Activated naive CD4-positive, alpha-beta T cell treated with anti-CD3 and anti-CD28 coated beads, Interleukin-2, amount 50 U/mL, for 16 hours (primary cell): ENCODE measurements at places on chromosomes 5 and 9.

GRCh38 chr9:113309204-113309813 lies 6.1 kb upstream of the RNF183 start:
- DNase-seq = no peak

DNA sequence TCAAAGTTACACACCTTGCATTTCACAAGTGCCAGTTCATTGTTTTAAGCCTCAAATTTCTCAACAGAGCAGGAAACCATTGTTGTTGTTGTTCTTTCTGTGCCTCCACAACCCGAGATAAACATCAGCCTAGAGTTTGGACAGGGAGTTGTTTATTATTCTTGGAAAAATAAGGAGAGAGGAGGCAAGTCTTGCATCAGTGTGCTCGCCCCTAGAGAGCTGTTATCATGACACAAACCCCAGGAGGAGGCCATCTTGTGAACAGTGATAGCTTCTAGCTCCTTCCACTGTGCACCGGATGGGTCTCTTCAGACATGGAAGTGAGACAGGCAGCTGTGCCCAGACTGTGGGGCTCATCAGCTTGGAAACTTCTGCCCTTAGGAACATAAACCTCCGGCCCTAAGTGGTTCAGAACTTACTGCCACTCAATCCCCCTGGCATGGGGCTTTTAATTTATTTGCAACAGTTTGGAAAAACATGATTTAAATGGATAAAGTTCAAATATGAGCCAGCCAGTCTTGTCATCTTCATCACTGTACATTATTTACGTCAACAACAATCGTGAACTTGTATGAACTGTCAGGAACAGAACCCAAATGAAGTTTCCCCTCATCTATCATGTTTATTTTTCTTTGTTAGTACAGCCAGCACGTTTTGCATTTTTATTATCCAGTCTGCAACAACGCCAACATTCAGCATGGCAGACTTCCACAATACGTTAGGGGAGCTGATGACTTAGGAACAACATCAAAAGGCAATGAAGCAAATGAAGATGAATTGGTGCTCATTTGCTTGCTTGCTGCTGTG lies 181.7 kb upstream of the S1PR3 start:
- no peak for DNase-seq

DNA sequence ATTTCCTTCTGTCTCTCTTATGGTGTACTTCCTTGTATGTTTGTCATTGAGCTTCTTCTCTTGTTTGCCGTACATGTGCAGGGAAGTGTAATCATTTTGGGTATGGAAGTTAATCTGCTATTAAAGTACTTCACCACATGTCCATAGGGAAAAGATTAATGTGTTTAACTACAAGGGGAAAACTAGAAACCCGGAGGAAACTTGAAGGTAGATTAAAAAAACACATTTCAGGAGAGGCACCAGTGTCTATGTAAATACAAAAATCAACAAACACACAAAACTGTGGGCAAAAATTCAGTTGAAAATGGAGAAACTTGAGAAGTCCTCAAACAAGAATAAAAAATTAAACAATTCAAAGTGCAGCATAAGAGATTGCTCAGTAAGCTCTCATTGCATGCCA lies 166.4 kb downstream of the PBX3 start:
- no peak for DNase-seq

DNA sequence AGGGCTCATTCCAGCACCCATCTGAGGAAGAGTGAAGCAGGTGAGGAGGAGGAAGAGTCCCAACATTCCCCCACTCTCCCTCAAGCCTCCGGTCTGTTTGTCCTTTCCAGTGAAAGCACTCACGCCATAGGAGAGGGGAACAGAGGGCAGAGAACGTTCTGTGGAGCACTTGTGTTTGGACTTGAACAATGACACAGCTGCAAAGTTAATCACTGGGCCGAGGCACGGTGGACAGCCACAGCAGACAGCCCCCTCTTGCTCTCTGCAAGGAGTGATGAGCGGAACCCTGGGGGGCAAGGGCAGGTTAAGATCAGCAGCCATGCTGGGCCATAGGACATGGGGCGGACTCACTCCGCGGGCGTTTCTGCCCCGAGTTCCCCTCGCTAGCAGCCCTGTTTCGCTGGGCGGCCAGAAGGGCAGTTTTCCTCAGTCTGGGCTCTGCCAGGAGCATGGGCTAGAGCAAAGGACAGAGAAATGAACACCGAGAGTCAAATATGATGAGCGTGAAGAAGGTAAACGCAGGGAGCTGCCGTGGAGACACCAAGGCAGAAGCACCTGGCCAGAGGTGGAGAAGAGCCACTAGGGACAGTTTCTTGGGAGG lies 185.7 kb downstream of the GAPVD1 start:
- DNase-seq = no peak

DNA sequence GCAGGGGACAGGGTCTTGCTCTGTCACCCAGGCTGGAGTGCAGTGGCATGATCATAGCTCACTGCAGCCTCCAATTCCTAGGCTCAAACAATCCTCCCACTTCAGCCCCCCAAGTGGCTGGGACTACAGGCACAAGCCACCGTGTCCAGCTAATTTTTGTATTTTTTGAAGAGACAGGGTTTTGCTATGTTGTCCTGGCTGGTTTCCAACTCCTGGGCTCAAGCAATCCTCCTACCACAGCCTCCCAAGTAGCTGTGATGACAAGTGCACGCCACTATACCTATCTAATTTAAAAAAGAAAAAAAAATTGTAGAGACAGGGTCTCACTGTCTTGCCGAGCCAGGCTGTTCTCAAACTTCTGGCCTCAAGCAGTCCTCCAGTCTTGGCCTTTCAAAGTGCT lies 31.6 kb upstream of the LECT2 start:
- no peak for DNase-seq

- no peak for DNase-seq
Observed at GRCh38 chr5:156411185-156411613, 84.2 kb downstream of the SGCD start.

DNA sequence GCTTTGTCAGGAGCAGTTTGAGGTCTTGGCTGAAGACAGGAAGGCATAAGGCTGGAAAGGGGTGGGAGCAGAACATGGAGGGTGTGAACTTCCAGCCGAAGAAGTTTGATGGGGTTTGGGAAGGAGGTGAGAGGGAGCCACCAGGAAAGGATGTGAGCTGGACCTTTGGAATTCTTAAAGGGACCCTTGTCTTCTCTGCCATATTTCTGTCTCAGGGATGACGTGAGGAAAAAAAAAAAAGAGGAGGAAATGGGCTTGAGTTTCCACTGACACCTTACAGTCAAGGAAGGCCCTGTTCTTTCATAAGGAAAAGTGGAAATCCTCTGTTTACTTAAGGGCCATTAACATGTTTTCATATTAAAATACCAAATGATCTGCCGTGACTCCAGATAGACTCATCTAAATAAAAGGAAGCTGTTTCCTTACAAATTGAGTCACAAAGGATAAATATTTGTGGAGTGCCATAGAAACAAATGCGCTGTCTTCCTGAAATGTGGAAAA lies 132.1 kb downstream of the PALM2AKAP2 start:
- no peak for DNase-seq

DNA sequence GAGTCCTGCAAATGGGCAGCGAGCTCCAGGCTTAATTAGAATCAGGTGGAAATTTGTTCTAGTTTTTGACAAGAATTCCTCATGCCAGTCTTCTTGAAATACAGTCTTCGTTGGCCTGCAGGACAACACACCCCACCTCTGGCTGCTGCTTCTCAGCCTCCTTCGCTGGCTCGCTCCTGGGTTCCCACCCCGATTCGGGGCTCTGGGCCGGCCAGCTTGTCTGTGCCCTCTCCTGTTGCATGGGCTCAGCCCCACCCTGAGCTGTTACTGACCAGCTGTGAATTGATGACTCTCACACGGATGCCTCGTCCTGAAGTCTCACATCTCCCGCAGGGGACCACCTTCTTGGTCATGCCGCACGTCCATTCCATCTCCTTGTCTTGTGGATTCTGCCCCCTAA lies 21.0 kb downstream of the PSD2 start:
- DNase-seq = no peak

DNA sequence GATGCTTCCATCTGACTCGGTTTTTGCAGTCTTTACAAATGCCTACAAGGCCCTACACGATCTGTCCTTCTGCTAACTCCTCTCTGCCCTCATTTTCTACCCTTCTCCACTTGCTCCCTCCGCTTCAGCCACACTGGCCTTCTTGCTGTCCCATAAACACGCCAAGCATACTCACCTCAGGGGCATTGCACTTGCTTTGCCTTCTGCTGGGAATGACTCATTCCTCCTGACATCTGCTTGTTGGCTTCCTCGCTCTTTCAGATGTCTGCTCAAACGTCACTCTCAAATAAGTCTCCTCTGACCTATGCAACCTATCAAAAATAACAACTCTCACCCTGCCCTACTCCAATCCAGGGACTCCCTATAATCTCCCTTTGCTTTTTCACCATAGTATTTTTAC lies 28.2 kb downstream of the CDC25C start:
- DNase-seq = no peak

- DNase-seq = peak; percentile 61
Observed at GRCh38 chr5:131634666-131634995, 398 bp downstream of the RAPGEF6 start.

GRCh38 chr9:2367970-2368369 lies 253.6 kb upstream of the VLDLR start:
- no peak for DNase-seq

- DNase-seq = no peak
Observed at GRCh38 chr5:27472871-27473270, 434.5 kb upstream of the CDH9 start.

- peak; percentile 74 for DNase-seq
Observed at GRCh38 chr5:14727428-14727865, 62.9 kb downstream of the OTULIN start.

DNA sequence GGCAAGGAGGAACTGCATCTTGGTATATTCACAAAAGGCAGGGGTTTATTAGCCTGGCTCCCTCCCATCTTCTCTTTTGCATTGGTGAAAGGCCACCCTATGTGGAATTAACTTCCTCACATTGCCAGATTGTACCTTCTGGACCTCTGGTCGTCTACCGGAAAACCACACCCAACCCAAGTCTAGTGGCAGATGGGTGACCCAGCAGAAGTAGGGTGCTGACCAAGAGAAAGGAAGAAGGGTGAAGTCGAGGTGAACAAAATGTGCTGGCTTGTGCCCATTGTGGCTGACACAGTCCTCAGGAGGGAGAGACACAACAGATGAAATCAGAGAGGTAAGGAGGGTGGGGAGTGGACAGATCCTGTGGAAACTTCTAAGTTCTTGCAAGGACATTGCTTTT lies 39.8 kb upstream of the DAP start:
- DNase-seq = no peak

GRCh38 chr9:114229295-114229694 lies 74.0 kb downstream of the COL27A1 start:
- no peak for DNase-seq

DNA sequence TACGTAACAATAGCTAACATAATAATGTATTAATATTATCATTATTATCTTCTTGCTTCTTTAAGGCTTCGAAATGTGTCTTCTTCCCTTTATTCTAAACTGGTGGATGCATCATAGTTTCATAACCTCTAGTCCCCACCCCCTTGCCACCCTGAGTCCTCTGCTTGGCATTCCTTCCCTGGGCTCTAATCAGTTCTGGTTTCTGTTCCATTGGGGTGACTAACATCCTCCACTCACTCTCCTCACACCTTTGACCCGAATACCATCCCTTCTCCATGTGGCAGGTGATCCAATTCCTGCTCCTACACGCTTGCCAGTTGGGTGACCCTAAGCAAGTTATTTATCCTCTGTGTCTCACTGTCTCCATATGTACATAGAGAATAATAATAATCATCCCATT lies 286.1 kb downstream of the TRPM3 start:
- DNase-seq = no peak

GRCh38 chr5:83374547-83374946 lies 97.0 kb upstream of the VCAN start:
- DNase-seq = no peak

DNA sequence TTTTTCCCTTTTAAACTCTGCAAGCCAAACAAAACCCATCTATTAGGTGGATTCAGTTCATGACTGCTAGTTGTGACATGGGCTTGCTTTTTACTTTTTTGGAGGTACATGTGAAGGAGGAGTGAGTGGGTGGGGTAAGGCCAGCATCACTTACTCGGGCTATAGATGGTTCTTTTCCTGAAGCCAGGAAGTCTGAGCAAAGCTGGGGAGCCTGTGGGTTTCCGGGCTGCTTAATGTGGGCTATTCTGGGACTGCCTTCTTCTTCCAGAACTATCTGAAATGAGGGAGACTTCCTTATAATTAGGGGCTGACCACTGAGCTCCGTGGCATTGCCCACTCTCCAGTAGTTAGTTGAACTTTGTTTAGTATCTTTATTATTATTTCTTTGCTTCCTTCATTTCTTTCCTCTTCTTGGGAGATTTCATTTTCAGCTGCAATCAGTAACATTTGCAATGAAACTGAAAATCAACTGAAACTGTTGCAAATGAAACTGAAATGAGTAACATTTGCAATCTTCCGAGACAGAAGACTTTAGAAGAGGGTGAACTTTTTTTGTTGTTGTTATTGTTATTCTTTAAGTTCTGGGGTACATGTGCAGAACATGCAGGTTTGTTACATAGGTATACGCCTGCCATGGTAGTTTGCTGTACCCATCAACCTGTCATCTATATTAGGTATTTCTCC lies 204.9 kb downstream of the LRRC70 start:
- no peak for DNase-seq

DNA sequence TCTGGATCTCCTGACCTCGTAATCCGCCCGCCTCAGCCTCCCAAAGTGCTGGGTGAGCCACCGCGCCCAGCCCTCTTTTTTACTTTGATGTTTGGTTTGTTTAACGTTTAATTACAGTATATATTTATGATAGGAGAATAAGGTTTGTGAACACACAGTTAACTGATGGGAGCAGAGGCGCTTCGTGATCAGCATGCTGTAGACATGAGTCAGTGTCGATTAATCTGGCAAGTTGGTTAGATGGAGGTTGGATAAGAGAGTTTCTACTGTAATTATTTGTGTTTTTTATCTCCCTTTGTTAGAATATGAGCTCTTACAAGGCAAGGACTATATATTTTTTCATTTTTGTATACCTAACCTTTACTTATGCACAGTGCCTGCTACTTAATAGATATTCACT lies 14.3 kb downstream of the ATG10 start:
- DNase-seq = no peak

DNA sequence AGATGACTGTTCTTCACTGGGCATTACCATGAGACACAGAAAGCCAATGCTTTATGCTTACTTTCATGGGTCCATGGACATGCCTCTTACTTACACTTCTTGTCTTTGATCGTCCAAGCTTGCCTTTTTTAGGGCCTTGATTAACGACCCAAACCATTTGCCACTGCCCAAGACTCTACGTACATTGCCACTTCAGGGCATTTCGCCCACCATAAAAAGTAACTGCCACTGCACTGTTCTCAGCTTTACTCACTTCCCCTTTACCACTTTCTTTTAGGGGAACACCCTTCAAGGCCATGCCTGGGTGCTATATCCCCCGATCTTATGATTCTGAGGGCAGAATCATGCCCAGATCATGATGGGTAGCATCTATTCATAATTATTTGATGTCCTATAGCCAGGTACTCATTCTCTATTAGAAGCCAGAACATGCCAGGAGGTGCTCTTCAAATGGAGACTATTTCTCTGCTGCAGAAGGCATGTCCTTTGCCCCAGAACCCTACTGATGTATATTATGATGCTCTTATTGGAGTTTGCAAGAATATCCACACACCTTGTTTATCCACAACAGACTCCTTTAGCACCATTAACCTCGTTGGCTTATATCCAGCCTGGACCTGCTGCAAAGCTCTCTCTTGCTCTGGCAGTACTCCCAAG lies 64.1 kb upstream of the RAD23B start:
- no peak for DNase-seq
